Ureter (tissue), 1 donor: ENCODE measurements at places on chromosomes 2 and 18. TPM values are rescaled to one million over a fixed set of nuclear protein-coding genes. Genes with fewer than 3 reads are reported as not detected.

Gene C1QL2
- not detected for total RNA-seq

Gene DGKD
- total RNA-seq, result 44.7 TPM

Gene NT5C1B
- total RNA-seq, result not detected

Gene SLC20A1
- 77.2 TPM for total RNA-seq

Gene MFSD2B
- 1.8 TPM for total RNA-seq

Gene AMMECR1L
- total RNA-seq, result 19.2 TPM

Gene LYG1
- 0.39 TPM for total RNA-seq

Gene SP140L
- total RNA-seq, result 39.0 TPM

Gene HOXD13
- not detected for total RNA-seq

Gene PAIP2B
- 11.6 TPM for total RNA-seq

Gene GAL3ST2
- total RNA-seq, result 0.47 TPM

Gene CTAGE1
- not detected for total RNA-seq

Gene DPP4
- total RNA-seq, result 2.1 TPM

Gene NYAP2
- total RNA-seq, result 1.5 TPM

Gene ZNF638
- total RNA-seq, result 209 TPM

Gene RNU2-63P
- total RNA-seq, result not detected

Gene TLX2
- not detected for total RNA-seq

Gene PSD4
- 55.1 TPM for total RNA-seq

Gene LHCGR
- not detected for total RNA-seq

Gene ABCG8
- not detected for total RNA-seq

Gene MEP1B
- total RNA-seq, result not detected

Gene GALNT1
- total RNA-seq, result 115 TPM

Gene RRM2
- total RNA-seq, result 2.2 TPM

Gene OTOF
- 0.29 TPM for total RNA-seq

Gene CHST9
- 3.6 TPM for total RNA-seq

Gene CAPN14
- total RNA-seq, result 0.62 TPM

Gene IGFBP5
- total RNA-seq, result 697 TPM

Gene TMEM169
- total RNA-seq, result 0.21 TPM

Gene DSC2
- total RNA-seq, result 5.1 TPM

Gene DSG1
- total RNA-seq, result 0.13 TPM

Gene ARHGAP15
- 12.4 TPM for total RNA-seq

Gene TMEM37
- total RNA-seq, result 2.2 TPM

Gene ZNF804A
- total RNA-seq, result 1.2 TPM

Gene TMEM198
- total RNA-seq, result 6.0 TPM

Gene G6PC2
- total RNA-seq, result not detected

Gene DYNAP
- total RNA-seq, result not detected

Gene PLGLB1
- 1.7 TPM for total RNA-seq

Gene UGT1A4
- 23.2 TPM for total RNA-seq

Gene FRZB
- 11.8 TPM for total RNA-seq

Gene KCNK3
- 9.2 TPM for total RNA-seq

Gene PCARE
- not detected for total RNA-seq

Gene SPP2
- total RNA-seq, result not detected

Gene ADAM23
- 0.78 TPM for total RNA-seq

Gene CMPK2
- total RNA-seq, result 7.5 TPM
